ENCODE measurements at places on chromosomes 3 and 15. TPM values are rescaled to one million over a fixed set of nuclear protein-coding genes. Genes with fewer than 3 reads are reported as not detected.

GRCh38 chr15:91243826-91244225, 143.8 kb downstream of the SV2B start:
- H3K36me3 ChIP-seq, result no peaks in the 10 kb centered on the region
- no peak overlapping the region for H3K4me3 ChIP-seq
- no peak for DNase-seq
- H3K27me3 ChIP-seq, result peaks cover 11% of the 10 kb centered on the region
- H3K27ac ChIP-seq, result no peak overlapping the region
- H3K4me1 ChIP-seq, result no peaks in the 10 kb centered on the region

PAK6 gene
- 0.69 TPM for total RNA-seq

DNA sequence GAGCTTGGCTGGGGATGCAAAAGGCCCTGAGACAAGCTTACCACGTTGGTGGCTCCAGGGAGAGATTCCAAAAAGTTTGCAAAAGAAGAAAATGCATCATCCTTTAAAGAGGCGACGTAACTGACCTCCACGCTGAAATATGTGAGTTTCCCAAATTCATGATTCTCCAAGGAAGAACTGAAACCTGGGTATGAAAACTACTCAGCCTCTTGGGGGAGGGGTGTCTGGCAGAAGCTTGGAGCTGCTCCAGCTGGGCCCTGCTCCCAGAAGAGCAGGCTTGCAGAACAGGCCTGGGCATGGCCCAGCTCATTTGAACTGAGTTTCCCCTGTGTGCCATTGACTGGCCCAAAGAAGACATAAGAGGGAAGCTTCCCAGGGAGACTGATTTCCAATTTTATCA, 20.5 kb downstream of the CPN2 start:
- H3K27ac ChIP-seq, result no peak overlapping the region
- DNase-seq, result no peak
- H3K27me3 ChIP-seq, result peaks cover 22% of the 10 kb centered on the region
- H3K4me1 ChIP-seq, result peaks cover 5% of the 10 kb centered on the region

DNA sequence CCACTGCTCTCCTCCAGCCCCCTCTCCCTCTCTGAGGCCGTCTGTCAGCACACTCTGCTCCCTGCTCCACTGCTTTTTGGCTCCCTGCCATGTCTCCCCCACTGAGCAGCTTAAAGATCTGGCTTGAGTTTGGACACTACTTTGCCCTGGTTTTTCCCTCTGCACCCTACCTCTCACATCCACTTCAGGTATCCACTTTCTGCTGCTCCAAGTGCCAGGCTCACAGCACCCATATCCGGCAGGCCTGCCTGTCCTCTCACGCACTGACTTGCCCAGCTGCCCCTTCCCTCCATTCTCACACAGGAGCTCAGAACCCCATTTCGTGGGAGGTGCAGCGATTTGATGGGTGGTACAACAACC, 3.7 kb downstream of the DUOX1 start:
- H3K27me3 ChIP-seq, result peaks cover 39% of the 10 kb centered on the region
- H3K4me1 ChIP-seq, result peaks cover 12% of the 10 kb centered on the region
- H3K4me3 ChIP-seq, result no peak overlapping the region
- DNase-seq, result no peak
- H3K36me3 ChIP-seq, result no peaks in the 10 kb centered on the region
- H3K27ac ChIP-seq, result no peak overlapping the region

MUSTN1 gene
- 1.1 TPM for total RNA-seq

DNA sequence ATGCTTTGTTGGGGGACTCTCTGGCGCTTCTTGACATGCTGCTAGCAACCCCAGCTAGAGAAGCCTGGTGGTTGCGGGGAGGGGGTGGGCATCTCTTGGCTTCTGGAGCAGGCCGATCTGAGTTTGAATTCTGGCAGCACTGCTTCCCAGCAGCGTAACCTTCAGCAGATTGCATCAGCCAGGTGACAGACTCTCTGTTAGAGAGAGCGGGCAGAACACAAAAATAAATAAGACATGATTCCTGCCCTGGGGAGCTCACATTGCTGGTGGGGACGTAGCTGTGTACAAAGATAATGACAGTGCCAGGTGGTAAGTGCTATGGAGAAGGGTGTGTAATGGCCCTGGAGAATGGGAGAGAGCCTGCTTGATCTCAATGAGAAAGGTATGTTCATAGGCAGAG, 87.4 kb downstream of the THSD4 start:
- no peak for DNase-seq
- no peaks in the 10 kb centered on the region for H3K36me3 ChIP-seq
- no peak overlapping the region for H3K4me3 ChIP-seq

- H3K4me3 ChIP-seq, result no peak overlapping the region
- H3K27ac ChIP-seq, result no peak overlapping the region
- no peak for DNase-seq
- no peaks in the 10 kb centered on the region for H3K36me3 ChIP-seq
- H3K4me1 ChIP-seq, result peaks cover 21% of the 10 kb centered on the region
- H3K27me3 ChIP-seq, result no peaks in the 10 kb centered on the region
Measured at GRCh38 chr15:70432924-70433495, 330.3 kb downstream of the UACA start.

DNA sequence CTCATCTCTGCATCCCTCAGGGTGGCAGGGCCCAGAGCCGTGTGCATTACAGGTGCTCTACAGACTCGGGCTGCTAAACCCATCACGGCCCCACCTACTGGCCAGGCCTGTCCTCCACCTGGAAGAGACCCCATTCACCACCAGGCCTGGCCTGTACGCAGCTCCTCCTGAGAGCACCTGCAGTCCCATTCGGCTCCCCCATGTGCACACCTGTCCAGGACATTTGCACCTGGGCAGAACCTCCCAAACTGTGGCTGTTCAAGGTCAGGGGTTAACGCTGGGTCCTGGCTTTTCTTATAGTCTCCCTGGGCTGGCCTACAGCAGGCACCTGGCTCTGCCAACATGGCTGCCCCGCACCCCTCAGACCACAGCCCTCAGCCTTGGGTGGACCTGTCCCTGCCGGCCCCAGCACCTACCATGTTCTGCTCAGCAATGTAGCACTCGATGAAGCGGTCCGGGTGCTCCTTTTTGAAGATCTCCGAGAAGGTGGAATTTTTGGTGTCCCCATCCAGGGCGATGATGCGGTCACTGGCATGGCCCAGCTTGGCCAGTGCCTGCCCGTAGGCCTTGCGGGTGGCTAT, 25.7 kb downstream of the TKT start:
- peaks cover 42% of the 10 kb centered on the region for H3K36me3 ChIP-seq
- no peak overlapping the region for H3K4me3 ChIP-seq
- H3K4me1 ChIP-seq, result no peaks in the 10 kb centered on the region
- no peak for DNase-seq

DNA sequence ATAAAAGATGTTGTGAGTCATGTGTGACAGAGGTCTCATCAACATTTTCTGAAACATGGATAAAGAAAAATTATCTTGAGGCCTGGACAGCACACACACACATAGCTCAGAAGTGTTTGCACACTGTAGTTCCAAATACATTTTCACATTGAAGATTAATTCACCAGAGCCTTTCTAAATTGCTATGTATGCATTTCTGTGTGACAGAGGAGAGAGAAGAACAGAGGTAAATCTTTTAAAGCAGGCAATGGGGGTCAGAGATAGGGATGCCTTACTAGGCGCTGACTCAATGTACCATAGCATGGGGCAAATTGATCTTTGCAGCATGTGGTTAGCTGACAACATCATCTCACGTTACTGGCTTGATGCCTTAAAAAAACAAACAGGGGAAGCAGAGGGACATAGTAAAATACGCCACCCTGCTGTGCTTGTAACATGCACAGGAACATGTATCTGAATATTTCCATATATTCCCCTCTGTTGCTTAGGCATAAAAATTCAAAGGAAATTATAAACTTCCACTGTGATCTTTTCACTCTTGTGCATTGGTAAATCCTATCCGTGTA, 7.7 kb downstream of the POU1F1 start:
- peaks cover 7% of the 10 kb centered on the region for H3K27me3 ChIP-seq
- no peak overlapping the region for H3K4me3 ChIP-seq
- no peaks in the 10 kb centered on the region for H3K36me3 ChIP-seq
- no peak for DNase-seq

CD86 gene
- total RNA-seq, result 1.7 TPM

- no peak overlapping the region for H3K27ac ChIP-seq
- peaks cover 25% of the 10 kb centered on the region for H3K36me3 ChIP-seq
- H3K27me3 ChIP-seq, result no peaks in the 10 kb centered on the region
- no peak overlapping the region for H3K4me3 ChIP-seq
Measured at GRCh38 chr3:180934638-180935037, 22.2 kb downstream of the FXR1 start.

GRCh38 chr3:5194801-5195509, 7.4 kb downstream of the EDEM1 start:
- H3K27me3 ChIP-seq, result no peaks in the 10 kb centered on the region
- H3K4me1 ChIP-seq, result peaks cover 88% of the 10 kb centered on the region
- DNase-seq, result peak; percentile 62
- H3K36me3 ChIP-seq, result peaks cover 83% of the 10 kb centered on the region

GRCh38 chr3:7282988-7283387, 422.1 kb downstream of the GRM7 start:
- H3K27me3 ChIP-seq, result no peaks in the 10 kb centered on the region
- no peak overlapping the region for H3K4me3 ChIP-seq
- H3K4me1 ChIP-seq, result no peaks in the 10 kb centered on the region
- no peak for DNase-seq

DNA sequence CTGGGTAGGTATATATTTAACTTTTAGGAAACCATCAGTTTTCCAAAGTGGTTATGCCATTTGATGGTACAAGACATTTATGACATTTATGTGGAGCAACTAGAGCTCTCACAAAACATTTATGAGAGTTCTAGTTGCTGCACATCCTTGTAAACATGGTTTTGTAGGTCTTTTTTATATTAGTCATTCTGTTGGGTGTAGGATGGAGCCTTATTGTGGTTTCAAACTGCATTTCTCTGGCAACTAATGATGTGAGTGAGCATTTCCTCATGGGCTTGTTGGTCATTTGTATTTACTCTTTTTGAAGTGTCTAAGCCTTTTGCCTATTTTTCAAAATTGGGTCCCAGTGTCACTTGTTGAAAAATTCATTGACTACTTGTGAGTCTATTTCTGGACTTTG, 45.7 kb upstream of the MGLL start:
- peaks cover 6% of the 10 kb centered on the region for H3K4me1 ChIP-seq
- no peak overlapping the region for H3K4me3 ChIP-seq
- H3K27me3 ChIP-seq, result peaks cover 10% of the 10 kb centered on the region
- H3K27ac ChIP-seq, result no peak overlapping the region

DNA sequence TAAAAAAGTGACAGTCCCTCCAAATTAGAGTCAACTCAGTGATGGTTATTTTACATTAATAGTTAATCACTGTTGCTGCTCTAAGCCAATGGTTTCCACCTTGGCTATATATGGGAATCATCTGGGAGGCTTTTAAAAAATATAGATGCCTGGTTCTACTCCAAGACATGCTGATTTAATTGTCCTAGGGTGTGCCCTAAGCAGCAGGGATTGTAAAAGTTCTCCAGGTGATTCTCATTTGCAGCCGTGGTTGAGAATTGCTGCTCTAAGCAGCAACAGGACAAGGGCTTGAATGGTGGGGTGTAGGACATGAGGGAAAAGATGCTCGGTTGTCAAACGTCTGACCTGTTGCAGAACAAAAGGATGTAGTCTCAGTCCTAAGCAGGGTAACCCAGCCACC, 405.1 kb upstream of the MCTP2 start:
- H3K27ac ChIP-seq, result no peak overlapping the region
- no peaks in the 10 kb centered on the region for H3K36me3 ChIP-seq
- no peaks in the 10 kb centered on the region for H3K27me3 ChIP-seq
- H3K4me1 ChIP-seq, result no peaks in the 10 kb centered on the region

UBA7 gene
- 85.6 TPM for total RNA-seq

RARRES1 gene
- not detected for total RNA-seq

GRCh38 chr15:91456251-91456718, 356.2 kb downstream of the SV2B start:
- no peak for DNase-seq
- H3K27ac ChIP-seq, result no peak overlapping the region
- H3K4me3 ChIP-seq, result no peak overlapping the region
- peaks cover 10% of the 10 kb centered on the region for H3K36me3 ChIP-seq
- no peaks in the 10 kb centered on the region for H3K27me3 ChIP-seq

RASGRF1 gene
- total RNA-seq, result not detected

GRCh38 chr15:58039079-58040035, 26.2 kb downstream of the ALDH1A2 start:
- peaks cover 19% of the 10 kb centered on the region for H3K27me3 ChIP-seq
- no peak for DNase-seq
- no peak overlapping the region for H3K4me3 ChIP-seq
- no peaks in the 10 kb centered on the region for H3K36me3 ChIP-seq

DNA sequence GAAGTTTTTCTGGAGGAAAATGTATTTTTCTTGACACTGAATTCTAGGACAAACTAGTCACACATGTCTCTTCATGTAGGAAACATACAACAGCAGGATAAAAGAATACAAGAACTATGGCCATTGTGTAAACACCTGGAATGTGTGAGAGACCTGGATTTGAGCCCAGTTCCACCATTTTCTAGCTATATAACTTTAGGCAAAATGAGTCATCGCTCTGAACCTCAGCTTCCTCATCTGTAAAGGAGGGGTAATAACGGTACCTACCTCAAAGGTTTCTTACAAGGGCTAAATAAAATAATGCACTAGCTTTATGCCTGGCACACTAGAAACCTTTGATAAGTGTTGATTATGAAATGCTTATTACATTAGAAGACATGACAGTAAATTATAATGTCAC, 57.8 kb downstream of the RIOX2 start:
- H3K4me1 ChIP-seq, result peaks cover 28% of the 10 kb centered on the region
- peak overlapping the region; percentile 18 for H3K27ac ChIP-seq
- H3K36me3 ChIP-seq, result peaks cover 34% of the 10 kb centered on the region
- no peak overlapping the region for H3K4me3 ChIP-seq

UBAP1L gene
- 2.4 TPM for total RNA-seq

GRCh38 chr15:31086344-31086743, 15.2 kb downstream of the TRPM1 start:
- H3K27me3 ChIP-seq, result peaks cover 2% of the 10 kb centered on the region
- H3K4me3 ChIP-seq, result no peak overlapping the region
- DNase-seq, result no peak
- H3K27ac ChIP-seq, result no peak overlapping the region

DNA sequence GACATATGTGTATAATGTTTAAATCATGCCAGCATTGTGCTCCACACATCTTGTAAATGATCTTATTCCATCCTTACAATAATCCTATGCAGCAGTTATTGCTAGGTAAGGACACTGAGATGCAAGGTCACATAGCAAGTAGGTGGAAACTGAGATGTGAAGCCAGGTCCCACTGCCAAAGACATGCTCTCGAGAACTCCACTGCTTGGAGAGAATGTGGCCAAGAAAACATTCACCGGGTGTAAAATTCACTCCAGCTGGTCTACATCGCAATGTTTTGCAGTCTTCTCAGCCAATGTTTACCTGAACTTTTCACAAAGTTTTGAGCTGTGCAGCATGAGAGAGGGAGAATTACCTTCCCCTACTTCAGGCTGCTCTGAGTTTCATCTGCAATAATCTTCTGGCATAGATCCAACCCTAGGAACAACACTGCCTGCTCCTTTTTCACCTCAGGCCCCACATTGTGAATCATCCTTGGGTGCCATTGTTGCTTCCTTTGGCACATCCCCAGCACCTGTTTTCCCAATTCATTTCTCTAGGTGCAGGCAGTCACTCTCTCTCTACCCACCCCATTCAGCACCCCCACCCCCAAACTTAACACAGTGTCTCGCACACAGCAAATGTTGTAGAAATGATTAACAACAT, 53.5 kb upstream of the PRTG start:
- H3K4me1 ChIP-seq, result peaks cover 2% of the 10 kb centered on the region
- no peak overlapping the region for H3K4me3 ChIP-seq
- H3K36me3 ChIP-seq, result no peaks in the 10 kb centered on the region
- H3K27me3 ChIP-seq, result peaks cover 15% of the 10 kb centered on the region

CRTAP gene
- 57.6 TPM for total RNA-seq

Measured in activated CD4-positive, alpha-beta memory T cell treated with anti-CD3 and anti-CD28 coated beads for 36 hours (primary cell).